ENCODE measurements at places on chromosomes 16 and 17. TPM values are rescaled to one million over a fixed set of nuclear protein-coding genes. Genes with fewer than 3 reads are reported as not detected.

DNA sequence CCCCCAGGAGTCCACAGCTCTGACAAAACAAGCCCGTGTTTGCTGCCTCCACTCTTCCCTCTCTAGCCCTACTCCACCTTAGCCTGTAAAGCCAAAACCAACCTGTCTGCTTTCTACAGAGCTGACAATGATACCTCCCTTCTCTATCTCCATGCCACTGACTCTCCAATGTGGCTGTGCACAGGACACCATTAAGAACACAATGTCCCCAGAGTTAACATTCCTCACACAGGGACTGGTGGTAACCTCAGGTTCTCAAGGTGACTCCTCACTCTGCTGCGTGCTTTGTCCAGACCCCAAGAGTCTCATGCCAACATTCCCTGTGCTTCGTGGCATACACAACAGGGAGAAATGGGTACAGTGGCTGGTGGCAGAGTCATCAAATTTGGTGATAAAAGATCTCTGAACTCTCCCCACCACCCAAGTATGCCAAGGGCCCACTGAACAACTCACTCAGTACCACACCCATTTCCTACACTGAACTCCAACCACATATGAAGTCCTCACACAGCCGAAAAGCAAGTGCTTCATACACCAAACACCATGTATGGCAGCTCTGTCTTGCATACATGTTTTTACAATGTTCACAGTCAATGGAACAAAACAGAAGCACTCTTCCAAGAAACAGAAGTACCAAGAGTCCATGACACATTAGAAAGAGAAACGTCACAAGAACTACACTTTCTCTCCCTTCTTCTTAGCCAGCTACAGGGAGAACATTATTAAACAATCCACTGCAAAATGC, 21.1 kb downstream of the CSNK2A2 start:
- DNase-seq = no peak

- DNase-seq = no peak
Measured at GRCh38 chr17:73731733-73732132, 87.5 kb upstream of the SDK2 start.

- DNase-seq = no peak
Measured at GRCh38 chr16:23464196-23464595, 11.2 kb upstream of the COG7 start.

DNA sequence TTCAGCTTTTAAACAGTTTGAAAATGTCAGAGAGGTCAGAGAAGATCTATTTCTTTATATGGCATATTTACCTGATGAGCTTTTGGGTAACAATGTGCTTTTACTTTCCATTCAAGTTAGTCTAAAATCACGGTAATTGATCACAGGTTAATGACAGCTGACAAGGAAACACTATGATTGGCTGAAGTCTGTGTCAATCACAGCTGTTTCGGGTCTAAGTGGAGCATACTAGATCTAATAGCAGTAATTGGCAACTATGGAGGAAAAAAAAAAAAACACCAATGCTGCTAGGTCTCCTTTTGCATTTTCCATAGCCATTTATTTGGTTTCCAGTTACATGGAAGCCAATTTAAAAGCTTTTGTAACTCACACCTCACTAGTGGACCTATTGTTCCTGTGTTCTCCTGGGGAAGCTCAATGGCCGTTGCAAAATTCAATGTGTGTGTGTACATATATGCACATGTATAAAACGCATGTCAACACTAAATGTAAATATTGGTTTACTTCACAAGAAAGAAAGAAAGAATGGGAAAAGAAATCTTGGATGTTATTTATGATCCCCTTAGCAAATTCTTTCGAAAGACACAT, 568.3 kb upstream of the ZFHX3 start:
- no peak for DNase-seq

DNA sequence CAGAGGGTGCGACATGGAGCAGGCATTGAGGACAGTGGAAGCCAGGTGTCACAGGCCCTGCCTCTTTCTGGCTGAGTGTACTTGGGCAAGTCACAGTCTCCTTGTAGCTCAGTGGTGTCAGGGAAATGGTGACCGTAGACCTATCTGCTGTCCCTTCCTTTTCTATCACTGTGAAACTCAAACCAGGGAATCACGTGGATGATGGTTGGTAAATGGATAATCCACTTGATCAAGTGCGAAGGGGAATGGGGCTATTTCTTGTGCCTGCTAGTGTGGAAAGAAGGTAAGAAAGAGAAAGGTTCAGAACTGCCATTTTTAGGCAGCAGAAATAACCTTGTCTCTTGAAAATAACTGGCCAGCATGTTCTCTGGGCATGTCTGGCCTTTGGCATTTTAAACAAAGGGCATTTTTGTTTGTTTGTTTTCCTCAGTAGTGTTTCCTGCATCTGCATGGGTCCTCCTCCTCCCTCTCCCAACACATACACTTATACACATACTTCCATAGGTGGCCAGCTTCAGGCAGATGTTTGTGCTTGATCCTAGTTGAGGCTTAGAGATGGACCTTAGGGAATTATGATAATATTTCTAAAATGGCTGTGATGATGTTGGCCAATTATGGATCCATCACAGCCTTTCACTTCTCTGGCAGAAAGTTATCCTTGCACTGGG, 7.1 kb downstream of the TBX4 start:
- no peak for DNase-seq

- DNase-seq = no peak
Measured at GRCh38 chr17:15944759-15945526, at the start of gene ADORA2B. Gene ADORA2B, plus strand, starts transcription at chr17:15945130. Its CDS starts 119 bp downstream, at chr17:15945249.

The PDE6G gene
- 23.5 TPM for total RNA-seq

DNA sequence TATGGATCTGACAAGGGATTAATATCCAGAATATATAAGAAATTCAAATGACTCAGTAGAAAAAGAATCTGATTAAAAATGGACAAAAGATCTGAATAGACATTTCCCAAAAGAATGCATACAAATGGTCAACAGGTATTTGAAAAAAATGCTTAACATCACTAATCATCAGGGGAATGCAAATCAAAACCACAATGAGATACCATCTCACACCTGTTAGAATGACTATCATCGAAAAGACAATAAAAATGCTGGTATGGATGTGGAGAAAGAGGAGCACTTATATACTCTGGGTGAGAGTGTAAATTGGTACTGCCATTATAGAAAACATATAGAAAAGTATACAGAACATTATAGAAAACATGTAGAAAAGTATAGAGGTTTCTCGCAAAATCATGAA, 16.4 kb upstream of the HS3ST2 start:
- DNase-seq = no peak

DNA sequence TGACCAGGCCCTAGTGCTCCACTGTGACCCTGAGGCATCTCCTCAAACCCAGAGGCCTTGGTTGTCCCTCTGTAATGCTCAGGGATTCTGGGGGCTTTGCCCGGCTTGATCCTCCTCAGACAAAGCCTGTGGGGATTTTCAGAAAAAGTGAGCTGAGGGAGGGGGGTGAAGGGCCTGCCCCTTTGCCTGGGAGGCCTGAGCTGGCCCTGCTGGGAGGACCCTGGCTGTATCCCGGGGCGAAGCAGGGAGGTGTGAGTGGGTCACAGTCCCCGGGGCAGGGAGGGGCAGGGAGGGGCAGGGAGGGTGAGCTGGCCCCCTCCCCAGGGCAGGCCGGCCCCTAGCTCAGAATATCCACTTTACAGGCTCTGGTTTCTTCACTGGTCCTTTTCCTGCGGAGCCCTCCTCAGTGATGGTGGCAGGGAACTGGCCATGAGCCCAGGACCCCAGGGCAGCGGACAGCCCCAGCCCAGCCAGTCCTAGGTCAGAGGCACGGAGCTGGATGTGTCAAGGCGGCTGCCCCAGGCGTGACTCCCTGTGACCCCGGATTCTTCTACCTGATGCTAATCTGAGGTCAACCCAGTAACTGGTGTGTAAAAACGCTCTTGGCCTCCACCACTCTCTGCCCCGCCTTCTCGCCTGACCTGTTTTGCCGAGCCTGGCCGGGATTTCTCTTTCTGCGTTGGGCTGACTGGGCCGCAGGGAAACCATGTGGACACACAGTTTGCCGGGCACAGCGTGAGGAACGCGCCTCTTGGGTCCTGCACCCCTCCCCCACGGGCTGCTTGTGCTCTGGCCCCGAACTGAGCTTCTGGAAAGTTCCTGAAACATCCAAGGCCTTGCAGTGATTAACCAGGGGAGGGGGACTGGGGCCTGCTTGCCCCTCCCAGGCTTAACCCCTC, 5.8 kb upstream of the FASN start:
- no peak for DNase-seq

GRCh38 chr16:73046202-73046848, 1.6 kb downstream of the ZFHX3 start:
- DNase-seq = no peak

The PIRT gene
- total RNA-seq = not detected

GRCh38 chr17:57413848-57414651, 157.7 kb downstream of the MSI2 start:
- DNase-seq = no peak

The SLC35G6 gene
- not detected for total RNA-seq

The KRT15 gene
- total RNA-seq = 15.6 TPM

- no peak for DNase-seq
Measured at GRCh38 chr17:49337884-49338283, 24.2 kb downstream of the ZNF652 start.

The C1QTNF8 gene
- total RNA-seq = not detected

GRCh38 chr17:60134396-60135150, 15.2 kb upstream of the CA4 start:
- DNase-seq = no peak

DNA sequence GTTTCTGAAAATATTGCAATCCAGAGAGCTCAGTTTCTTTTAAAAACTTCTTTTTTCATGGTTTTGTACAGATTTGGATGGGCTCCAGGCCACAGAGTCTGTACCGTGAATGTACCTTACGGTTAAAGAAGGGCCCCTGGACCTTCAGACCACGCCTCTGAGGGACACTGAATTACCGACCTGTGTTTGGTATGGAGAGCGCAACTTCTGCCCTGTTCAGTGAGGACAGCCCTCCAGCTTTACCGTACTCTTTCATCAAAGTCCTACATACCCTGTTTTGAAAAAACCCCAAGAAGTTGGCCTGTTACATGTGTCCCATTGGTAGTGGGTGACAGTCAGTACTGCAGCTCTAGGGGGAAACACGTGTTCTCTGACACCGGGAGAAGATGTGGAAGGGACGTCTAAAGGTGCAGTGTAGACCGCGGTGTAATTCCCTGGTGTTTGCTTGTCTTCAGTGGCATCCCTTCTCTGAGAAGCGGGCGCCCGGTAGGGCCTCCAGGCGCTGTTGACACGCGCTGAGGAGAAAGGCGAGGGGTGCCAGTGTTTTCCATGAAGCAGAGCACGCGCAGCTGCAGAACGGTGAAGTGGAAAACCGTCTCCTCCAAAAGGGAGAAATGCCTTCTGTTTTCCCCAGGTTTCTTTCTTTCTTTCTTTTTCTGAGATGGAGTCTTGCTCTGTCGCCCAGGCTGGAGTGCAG, 6.2 kb downstream of the PGS1 start:
- DNase-seq = no peak

DNA sequence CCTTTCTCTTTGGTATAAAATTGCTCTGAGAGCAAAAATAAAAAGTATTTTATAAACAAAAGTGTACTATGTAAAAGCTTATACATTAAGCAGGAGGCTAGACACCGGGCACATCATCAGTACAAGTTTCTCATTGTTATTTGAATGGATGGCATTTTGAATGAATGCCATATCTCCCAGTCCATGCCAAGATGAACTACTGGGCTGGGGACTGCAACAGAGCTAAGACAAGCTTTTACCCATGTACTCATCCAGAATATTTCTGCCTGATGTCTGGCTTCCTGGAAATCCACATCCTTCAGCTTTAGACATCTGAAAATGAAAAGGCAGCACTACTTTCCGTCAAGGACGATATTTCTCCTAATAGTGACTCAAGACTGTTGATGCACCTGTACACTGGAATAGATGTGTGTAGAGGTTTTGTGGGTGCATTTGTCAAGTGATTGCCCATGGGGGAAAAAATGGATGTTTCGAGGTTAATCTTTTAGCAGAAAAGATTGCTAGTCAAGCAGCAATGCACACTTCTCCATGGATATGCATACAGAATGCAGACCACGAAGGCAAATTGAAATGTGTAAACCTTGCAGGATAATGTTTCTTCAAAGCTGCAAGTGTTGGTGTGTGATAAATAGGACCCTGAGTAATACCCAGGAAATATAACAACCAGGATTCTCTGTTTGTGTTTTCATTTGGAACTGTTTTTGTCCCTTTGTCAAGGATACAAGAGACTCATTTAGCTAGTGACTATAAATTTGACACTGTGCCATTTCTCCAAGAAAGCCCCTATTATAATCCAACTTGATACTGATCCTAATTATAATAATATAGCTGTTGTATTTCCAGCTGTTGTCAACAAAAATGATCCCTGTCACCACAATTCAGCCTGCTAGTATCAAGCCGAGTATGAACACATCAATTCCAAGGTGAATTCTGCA, 173.8 kb downstream of the CDH8 start:
- DNase-seq = no peak
